ENCODE measurements at places on chromosomes 4 and X. TPM values are rescaled to one million over a fixed set of nuclear protein-coding genes. Genes with fewer than 3 reads are reported as not detected.
A peak's percentile ranks its signal among the peaks of the same experiment; 100 is the strongest.

Gene GC
- total RNA-seq = not detected

Gene CHRNA9
- not detected for total RNA-seq

Gene ZNF711
- total RNA-seq = 0.48 TPM

DNA sequence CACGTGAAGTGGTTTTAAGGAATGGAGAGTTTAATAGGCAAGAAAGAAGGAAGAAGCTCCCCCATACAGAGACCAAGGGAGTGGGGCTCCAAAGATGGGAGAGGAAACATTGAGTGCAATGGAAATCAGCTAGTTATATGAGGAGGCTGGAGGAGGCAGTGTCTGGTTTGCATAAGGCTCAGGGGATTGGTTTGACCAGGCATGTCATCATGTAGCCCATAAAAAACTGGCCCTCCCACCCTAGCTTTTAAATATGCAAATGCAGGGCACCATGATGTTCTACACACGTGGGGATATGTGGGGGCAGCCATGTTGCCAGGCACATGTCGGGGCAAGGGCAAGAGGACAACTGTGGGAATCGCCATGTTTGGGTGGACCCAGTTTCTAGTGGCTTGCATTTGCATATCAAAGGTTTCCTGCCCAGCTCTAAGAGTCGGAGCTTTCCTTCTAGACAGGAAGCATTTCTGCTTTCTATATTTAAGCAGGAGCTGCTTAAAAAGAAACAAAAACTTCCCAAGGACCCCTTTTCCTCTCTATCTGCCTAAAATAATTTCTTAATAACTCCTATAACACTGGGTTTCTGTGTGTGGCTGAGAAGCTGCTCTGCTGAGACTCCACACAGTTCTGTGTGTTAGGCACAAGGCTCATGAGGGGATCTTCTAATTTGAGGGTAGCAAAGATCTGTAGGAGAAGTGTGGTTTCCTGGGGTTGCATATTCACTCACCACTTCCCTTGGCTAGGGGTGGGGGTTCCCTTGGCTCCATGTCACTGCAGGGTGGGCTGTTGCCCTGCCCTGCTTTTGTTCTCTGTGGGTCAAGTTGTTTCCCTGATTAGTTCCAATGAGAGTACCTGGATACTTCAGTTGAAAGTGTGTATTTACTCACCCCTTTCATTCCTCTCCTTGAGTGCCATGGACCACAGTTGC, 113.5 kb downstream of the VSIG4 start:
- H3K27me3 ChIP-seq = no peaks in the 10 kb centered on the region
- DNase-seq = peak; percentile 47
- peaks cover 41% of the 10 kb centered on the region for H3K4me1 ChIP-seq

DNA sequence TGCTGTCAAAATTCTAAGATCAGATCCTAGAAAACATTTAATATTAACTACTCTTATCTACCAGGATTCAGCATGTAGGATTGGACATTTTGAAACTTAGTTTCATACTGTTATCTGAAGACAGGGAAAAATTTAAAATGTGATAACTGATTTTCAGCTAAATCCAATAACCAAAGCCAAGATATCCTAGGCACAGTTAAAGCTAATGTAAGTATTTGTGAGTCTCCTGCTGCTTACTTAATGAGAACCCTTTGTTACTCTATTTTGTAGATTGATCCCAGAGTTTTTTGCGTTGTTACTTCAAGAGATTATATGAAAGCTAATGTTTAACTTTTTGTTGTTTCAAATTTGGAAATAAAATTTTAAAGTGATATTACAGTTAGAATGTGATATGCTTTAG, 2.0 kb downstream of the CPE start:
- H3K27ac ChIP-seq = no peak overlapping the region
- DNase-seq = no peak
- H3K4me1 ChIP-seq = no peaks in the 10 kb centered on the region
- H3K27me3 ChIP-seq = peaks cover 62% of the 10 kb centered on the region
- H3K4me3 ChIP-seq = no peak overlapping the region
- H3K36me3 ChIP-seq = no peaks in the 10 kb centered on the region

GRCh38 chr4:47017494-47017893, 13.9 kb upstream of the GABRB1 start:
- no peaks in the 10 kb centered on the region for H3K36me3 ChIP-seq
- H3K4me1 ChIP-seq = peaks cover 2% of the 10 kb centered on the region
- no peak overlapping the region for H3K4me3 ChIP-seq

DNA sequence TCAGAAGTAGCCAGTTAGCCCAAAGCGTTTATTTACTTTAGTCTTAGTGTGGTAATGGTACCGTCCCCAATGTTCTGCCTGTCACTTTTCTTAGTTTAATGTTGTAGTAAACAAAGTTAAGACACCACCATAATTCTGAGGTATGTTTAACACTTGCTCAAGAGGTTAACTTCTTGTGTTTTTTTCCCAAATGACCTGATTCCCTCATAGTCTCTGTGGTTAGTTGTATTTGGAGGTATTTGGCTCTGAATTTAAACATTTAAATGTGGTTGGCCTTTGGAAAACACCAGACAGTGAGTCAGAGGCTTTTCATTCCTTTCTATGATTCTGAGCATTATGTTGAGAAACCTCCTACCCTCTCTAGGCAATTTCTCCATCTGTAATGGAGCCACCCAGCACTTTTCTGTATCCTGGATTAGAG, 47.9 kb downstream of the CXCL1 start:
- no peak for DNase-seq
- no peaks in the 10 kb centered on the region for H3K36me3 ChIP-seq
- no peak overlapping the region for H3K27ac ChIP-seq
- no peaks in the 10 kb centered on the region for H3K4me1 ChIP-seq

GRCh38 chr4:3648731-3649130, 116.5 kb upstream of the LRPAP1 start:
- no peak overlapping the region for H3K27ac ChIP-seq
- no peaks in the 10 kb centered on the region for H3K27me3 ChIP-seq
- H3K4me3 ChIP-seq = no peak overlapping the region
- H3K4me1 ChIP-seq = no peaks in the 10 kb centered on the region
- DNase-seq = no peak

GRCh38 chrX:145844886-145845285, 27.3 kb downstream of the SLITRK2 start:
- no peaks in the 10 kb centered on the region for H3K4me1 ChIP-seq
- no peak for DNase-seq
- no peak overlapping the region for H3K27ac ChIP-seq

GRCh38 chr4:70948665-70949260, 44.7 kb upstream of the DCK start:
- no peak for DNase-seq
- no peaks in the 10 kb centered on the region for H3K27me3 ChIP-seq
- no peak overlapping the region for H3K27ac ChIP-seq
- peaks cover 4% of the 10 kb centered on the region for H3K36me3 ChIP-seq

DNA sequence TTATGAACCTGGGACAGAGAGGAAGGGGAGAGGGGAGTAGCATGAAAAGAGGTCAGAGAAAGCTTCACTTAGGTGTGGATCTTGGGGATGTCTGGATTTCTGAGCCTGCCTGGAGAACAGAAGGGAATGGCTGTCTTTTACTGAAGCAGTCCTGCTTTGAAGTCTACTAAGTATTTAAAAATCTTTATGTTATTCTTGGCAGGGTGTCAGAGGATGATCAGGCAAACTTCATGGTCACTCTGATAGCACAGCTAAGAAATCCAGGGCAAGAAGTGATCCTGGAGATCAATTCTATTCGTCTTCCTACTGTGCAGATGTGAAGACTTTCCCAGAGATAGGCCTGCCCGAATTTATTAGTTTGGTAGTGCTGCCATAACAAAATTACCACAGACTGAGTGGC, 464.4 kb upstream of the BOD1L1 start:
- DNase-seq = no peak
- H3K27me3 ChIP-seq = no peaks in the 10 kb centered on the region

- no peak overlapping the region for H3K4me3 ChIP-seq
- no peaks in the 10 kb centered on the region for H3K27me3 ChIP-seq
- DNase-seq = no peak
- H3K36me3 ChIP-seq = no peaks in the 10 kb centered on the region
- H3K4me1 ChIP-seq = no peaks in the 10 kb centered on the region
Measured at GRCh38 chrX:25427873-25428555, 412.2 kb upstream of the ARX start.

- no peak for DNase-seq
- peaks cover 61% of the 10 kb centered on the region for H3K27me3 ChIP-seq
- peaks cover 29% of the 10 kb centered on the region for H3K4me1 ChIP-seq
- H3K4me3 ChIP-seq = peak overlapping the region; percentile 65
- peaks cover 10% of the 10 kb centered on the region for H3K36me3 ChIP-seq
Measured at GRCh38 chr4:13547485-13548041, 3.3 kb upstream of the NKX3-2 start.

DNA sequence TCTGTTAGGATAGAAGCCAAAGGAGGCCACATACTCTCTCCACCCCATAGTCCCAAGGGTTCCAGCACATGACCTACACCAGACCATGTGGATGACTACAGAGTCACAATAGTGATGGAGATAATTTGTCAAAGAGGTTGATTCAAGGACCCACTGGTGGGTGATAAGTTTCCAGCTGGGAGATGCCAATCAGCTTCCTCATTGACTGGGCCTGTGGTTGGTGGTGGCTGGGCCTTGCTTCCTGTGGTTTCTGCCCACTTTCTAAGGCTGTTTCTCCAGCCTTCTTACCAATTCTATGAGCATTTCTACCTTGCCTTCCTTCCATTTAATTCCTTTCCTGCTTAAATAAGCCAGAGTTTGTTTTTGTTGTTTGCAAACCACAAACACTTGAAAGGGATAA, 95.5 kb upstream of the CPEB2 start:
- no peak for DNase-seq
- peaks cover 3% of the 10 kb centered on the region for H3K4me1 ChIP-seq
- H3K4me3 ChIP-seq = no peak overlapping the region
- peaks cover 4% of the 10 kb centered on the region for H3K27me3 ChIP-seq

- no peak overlapping the region for H3K27ac ChIP-seq
- no peaks in the 10 kb centered on the region for H3K27me3 ChIP-seq
- no peak overlapping the region for H3K4me3 ChIP-seq
Measured at GRCh38 chr4:187464573-187464972, 531.0 kb upstream of the ZFP42 start.

DNA sequence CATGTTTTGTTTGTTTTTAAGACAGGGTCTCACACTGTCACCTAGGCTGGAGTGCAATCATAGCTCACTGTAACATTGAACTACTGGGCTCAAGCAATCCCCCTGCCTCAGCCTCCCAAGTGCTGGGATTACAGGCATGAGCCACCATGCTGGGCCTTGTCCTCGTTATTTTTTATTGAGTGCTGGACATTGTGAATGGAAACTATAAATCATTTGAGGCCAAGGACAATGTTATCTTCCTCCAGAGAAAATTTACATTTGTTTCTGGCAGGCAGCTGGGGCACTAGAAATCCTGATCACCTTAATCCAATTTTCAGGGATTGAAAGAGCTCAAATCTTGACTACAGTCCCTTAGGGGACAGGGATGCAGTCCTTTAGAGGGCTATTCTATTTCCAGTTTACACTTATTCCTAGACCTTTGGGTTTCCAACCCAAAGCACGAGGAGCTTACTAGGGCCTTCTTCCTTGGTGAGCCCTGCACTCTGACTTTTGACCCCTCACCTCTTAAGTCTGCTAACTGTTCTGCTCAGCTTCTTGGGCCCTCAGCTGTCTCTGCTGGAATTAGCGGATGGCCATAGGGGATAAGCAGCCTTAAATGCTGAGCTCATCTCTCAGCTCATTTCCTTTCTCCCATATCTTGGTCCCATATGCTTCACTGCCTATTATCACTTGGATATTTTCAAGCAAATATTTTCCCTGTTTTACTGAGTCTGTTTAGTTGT, 23.0 kb upstream of the PDZD4 start:
- no peak overlapping the region for H3K27ac ChIP-seq

- peaks cover 7% of the 10 kb centered on the region for H3K27me3 ChIP-seq
- no peak for DNase-seq
- H3K4me3 ChIP-seq = no peak overlapping the region
- no peaks in the 10 kb centered on the region for H3K4me1 ChIP-seq
- H3K27ac ChIP-seq = no peak overlapping the region
Measured at GRCh38 chr4:168540503-168541265, 43.8 kb downstream of the PALLD start.

DNA sequence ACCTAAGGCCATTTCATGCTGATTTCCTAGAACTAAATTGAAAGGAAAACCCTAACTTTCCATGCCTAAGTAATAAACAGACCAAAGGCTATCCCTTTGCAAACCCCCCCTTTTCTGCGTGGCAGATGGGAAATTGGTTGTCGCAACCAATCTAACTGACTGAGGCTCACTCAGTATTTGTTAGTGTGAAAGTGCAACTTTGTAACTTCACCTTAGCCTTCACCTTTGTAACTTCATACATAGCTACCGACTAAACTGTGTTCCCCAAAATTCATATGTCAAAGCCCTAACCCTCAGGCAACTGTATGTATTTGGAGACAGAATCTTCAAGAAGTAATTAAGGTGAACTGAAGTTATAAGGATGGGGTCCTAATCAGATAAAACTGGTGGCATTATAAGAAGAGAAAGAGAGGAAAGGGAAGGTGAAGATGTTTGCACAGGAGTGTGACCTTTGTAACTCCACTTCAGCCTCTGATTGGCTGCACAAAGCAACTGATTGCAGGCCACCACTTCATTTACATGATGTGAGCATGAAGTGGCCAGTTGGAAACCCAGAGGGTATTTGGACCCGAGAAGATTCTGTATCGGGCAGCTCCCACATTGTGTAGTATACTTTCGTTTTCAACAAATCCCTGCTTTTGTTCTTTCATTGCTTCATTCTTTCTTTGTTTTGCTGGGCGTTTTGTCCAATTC, 4.9 kb upstream of the TMEM33 start:
- peaks cover 17% of the 10 kb centered on the region for H3K4me1 ChIP-seq
- H3K4me3 ChIP-seq = no peak overlapping the region
- peaks cover 11% of the 10 kb centered on the region for H3K27me3 ChIP-seq

DNA sequence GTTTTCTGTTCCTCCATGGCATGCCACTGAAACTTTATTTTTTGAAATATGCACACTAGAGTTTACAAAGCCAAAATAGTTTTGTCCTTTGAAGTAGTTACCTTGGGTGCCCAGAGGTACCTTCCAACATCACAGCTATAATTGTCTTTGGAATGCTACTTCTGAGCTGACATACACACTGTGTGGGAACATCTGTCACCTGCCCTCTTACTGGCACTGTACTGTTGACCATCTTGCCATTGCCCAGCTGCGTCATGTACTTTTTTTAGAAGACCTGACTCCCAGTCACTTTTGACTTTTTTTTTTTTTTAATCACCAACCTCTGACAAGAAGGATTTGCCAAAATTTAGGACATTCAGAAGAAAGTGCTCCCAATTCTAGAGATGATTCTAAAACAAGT, 200.5 kb upstream of the CXorf66 start:
- no peaks in the 10 kb centered on the region for H3K4me1 ChIP-seq
- no peak overlapping the region for H3K4me3 ChIP-seq
- H3K27ac ChIP-seq = no peak overlapping the region
- no peaks in the 10 kb centered on the region for H3K27me3 ChIP-seq

DNA sequence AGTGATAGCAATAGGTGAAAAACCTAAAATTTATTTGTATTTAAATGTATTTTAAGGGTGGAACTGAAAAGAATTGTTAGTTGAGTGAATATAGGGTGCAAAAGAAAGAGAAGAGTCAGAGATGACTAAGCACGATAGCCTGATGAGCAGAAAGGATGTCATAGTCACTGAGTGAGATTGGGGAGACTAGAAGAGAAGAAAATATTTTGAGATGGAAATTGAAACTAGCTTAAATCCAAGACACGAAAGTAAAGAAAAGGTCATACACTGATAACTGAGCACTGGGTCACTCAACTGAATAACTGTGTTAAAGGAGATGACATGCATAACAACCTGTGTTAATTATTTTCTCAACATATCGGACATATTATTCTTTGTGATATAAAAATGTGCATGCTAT, 55.5 kb downstream of the SPANXN4 start:
- H3K27ac ChIP-seq = no peak overlapping the region
- no peak for DNase-seq
- H3K36me3 ChIP-seq = no peaks in the 10 kb centered on the region
- no peak overlapping the region for H3K4me3 ChIP-seq
- H3K4me1 ChIP-seq = no peaks in the 10 kb centered on the region

- no peak overlapping the region for H3K27ac ChIP-seq
- DNase-seq = no peak
- no peaks in the 10 kb centered on the region for H3K36me3 ChIP-seq
- H3K4me1 ChIP-seq = no peaks in the 10 kb centered on the region
- no peak overlapping the region for H3K4me3 ChIP-seq
Measured at GRCh38 chr4:71240094-71240493, 98.7 kb upstream of the SLC4A4 start.
